ENCODE measurements at places on chromosomes 16 and 17. TPM values are rescaled to one million over a fixed set of nuclear protein-coding genes. Genes with fewer than 3 reads are reported as not detected.

Gene KRT33A
- not detected for total RNA-seq

Gene WSCD1
- 2.7 TPM for total RNA-seq

Gene RND2
- 0.10 TPM for total RNA-seq

- no peak for DNase-seq
Observed at GRCh38 chr17:72510351-72511016, 389.7 kb downstream of the SOX9 start.

DNA sequence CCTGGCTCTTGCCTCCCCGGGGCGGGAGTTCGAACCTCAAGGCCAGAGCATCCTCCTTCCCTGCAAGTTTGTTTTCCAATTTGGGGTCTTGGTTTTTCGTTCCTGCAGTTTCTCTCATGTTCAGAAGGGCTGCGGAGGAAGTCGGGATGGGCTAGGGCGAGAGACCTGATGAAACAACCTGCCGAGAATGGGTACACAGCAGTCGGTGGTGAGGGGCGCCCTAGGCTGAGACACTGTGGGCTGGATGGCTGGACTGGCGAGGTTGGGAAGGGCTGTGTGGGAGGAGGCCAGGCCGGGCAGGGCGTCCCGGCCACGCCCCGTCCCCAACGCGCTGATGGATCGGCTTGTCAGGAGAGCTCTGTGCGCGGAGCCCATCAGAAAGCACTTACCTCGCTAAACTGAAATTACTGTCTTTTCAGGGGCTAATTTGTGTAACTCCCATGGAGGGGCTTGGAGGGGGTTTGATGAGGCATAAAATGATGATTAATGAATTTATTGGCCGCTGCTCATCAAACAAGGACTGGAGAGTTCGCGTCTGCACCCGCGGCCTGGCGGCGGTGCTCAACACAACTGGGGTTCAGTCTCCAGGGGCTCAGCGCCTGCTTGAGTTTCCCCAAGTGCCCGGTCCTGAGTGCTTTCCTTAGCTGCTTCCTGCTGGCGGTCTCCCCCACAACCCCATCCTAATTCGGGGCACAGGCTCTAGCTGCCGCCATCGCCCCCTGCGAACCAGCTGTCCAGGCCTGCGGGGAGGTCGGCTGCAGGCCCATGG lies 9.0 kb downstream of the IRX5 start:
- DNase-seq = no peak

DNA sequence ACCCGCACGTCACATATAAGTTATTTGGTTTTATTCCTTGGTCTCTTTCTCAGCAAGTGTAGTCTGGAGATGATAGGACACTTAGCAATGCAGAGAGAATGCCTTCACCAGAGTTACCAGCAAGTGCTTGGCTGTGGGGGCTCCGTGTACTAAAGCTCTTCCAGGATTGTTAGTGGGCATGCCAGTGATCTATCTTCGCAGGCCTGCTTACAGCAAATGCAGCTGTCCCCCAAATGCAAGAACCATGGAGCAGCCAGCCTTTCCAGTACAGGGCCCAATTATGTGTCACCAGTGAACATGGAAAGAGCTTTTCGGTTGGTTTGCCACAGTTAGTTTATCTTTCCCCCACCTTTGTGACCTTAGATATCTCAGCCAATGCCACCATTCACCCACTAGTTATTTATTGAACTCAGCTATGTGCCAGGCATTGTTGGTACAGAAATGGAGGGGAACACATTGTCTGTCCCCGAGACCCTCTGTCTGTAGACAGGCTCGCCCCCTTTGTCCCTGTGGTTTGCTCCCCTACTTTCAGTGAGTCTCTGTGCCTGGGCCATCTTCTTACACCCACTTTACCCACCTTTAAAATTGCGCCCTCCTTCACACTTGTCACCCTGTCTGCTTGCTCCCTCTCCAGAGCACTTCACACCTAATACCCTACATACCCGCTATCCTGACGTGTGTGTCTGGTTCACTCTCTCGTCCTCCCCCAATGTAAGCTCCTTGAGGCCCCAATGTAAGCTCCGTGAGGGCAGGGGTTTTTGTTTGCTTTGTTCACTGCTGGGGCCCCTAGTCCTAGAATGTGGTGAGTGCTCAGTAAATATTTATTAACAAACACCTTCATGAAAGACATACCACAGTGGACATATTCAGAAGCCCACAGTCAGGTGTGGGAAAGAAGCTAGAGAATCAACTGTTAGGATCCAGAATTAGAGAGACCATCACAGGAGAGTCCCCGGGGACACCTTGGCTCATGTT lies 13.3 kb downstream of the USP10 start:
- DNase-seq = no peak

DNA sequence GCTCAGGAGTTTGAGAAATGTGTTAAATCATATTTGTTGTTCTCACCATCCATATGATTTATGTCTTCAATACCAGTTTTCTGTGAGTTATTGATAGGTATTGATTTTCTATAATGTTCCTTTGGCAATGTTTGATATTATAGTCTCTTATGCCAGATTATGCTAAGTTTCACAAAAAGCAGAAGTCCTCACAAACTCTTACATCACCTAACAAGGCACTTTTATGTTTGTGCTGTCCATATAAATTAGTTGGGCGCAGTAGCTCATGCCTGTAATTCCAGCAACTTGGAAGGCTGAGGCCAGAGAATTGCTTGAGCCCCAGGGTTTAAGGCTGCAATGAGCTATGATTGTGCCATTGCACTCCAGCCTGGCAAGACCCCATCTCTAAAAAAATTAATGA lies 12.6 kb upstream of the UQCRC2 start:
- no peak for DNase-seq

GRCh38 chr17:79100405-79100804 lies 25.8 kb downstream of the ENGASE start:
- DNase-seq = no peak

DNA sequence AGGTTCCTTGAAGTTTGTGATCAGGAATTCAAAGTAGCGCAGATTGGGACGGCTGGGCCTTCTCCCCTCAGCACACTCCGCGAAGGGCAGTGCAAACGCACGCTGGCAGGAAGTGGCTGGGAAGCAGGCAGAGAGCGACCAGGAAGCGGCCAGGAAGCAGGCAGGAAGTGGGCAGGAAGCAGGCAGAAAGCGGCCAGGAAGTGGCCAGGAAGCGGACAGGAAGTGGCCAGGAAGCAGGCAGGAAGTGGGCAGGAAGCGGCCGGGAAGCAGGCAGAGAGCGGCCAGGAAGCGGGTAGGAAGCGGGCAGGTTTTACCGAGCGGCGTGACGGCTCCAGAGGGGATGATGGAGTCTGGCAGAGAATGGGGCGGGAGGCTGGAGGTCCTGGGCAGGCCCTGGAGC lies 3.2 kb downstream of the DPEP1 start:
- DNase-seq = no peak

- DNase-seq = peak; percentile 24
Observed at GRCh38 chr16:85253084-85253941, 141.0 kb upstream of the CIBAR2 start.

Gene SSTR5
- total RNA-seq = 0.33 TPM

- DNase-seq = peak; percentile 42
Observed at GRCh38 chr17:80991645-80992076, at the start of gene CHMP6. Gene CHMP6 (plus strand): TSS chr17:80991841. CDS start chr17:80991919, 78 bp downstream.

Gene TBC1D3D
- not detected for total RNA-seq

Gene CIITA
- total RNA-seq = 9.1 TPM

DNA sequence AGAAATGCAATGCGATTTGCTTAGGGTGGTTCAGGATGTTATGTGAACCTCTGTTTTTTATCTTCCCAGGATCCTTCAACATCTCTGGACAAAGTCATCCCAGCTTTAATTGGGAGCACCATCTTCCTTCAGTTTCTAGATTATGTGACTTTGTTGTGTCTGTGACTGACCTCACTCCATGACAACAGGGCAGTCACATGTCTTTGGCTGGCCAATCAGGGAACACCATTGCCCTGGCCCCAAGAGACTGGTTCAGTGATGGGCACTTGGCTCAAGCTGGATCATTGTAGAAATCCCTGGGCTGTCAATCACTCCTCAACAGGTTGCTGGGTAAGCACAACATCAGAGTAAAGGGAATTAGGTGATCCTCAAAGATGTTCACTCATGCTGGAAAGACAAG lies 499.7 kb downstream of the XYLT1 start:
- no peak for DNase-seq

DNA sequence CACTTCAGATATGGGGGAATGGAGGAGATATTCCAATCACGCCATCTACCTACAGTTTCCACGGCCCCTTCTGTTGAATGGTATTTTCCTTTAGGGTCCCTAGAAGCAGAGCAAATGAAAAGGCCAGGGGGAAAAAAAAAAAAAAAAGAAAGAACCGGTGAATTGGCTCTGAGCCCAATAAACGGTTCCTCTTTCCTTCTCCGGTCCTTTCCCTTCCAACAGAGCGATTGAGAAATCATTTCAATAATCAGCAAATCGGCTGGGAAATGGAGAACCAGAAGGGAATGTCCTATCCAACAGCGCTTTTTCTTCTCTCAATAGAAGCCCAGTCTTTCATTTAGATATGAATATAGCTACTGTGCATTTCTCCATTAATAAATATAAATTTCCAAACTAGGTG lies 26.8 kb upstream of the HOXB13 start:
- no peak for DNase-seq

All from gastrocnemius medialis (tissue), 4 donors.